ENCODE measurements at places on chromosomes 5 and 9.

DNA sequence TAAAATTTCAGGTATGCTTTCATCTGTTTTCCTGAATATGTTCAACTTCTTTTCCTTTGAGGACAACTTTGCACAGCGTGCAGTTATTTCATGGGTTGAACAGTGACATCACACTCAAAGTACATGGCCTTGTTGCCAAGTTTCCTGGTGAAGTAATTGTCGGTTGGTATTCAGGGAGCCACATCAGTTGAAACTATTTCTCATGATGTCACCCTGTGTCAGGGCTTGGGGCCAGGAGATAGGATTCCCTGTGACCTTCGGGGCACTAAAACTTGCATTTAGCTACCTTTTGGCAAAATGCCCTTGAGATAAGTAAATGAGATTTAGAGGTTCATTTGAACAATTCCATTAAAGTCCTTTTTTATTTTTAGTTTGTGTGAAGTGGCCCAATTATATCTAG lies 383.9 kb downstream of the SH3GL2 start:
- no peak for DNase-seq

DNA sequence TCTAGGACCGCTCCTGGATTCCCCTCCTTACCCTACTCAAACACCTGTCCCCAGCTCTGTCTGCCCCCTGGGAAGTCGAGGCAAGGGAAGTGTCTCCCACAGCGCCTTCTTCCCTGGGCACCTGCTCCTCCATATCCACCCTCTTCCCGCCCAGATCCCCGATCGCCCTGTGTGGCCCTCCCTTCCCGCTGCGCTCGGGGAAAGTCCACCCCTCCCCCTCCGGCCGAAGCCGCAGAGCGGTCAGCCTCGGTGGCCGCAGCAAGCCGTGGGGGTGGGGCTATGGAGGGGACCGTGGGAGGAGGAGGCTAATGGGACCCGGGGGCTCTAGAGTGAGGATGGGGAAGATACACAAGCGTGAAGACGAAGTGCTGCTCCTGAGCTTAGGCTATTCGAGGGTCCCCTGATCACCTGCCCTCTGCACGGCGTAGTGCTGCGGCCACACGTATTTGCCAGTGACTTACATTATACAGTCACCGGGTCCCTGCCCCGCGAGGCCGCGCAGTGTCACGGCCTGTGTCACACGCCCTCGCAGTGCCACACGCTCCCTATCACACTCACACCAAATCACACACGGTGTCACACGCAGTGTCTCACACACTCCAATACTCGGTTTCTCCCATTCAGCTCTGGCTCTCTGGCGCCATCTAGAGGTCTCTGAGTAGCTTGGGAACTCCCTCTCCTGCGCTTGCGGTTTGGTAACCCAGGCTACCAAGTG lies 658 bp upstream of the PCDH1 start:
- peak; percentile 76 for DNase-seq

DNA sequence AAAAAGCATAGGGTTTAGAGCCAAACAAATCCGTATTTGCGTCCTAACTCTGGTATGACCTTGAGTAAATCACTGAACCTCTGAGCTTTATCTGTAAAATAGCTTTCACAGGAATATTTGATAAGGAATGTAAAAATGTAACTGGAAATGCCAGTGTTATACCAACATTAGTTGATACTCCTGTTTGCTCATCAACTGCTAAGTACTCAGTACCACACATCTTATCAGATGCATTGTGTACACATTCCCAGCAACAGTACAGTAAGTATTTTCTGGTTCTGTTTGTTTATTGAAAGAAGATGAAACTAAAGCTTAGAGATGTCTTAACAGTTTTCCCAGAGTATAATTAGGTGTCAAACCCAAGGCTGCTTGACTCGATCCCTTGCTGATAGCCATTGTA lies 21.5 kb downstream of the SNAPC3 start:
- no peak for DNase-seq

GRCh38 chr9:82404881-82405280 lies 416.3 kb downstream of the SPATA31D1 start:
- DNase-seq: no peak

- DNase-seq: no peak
These were observed 1036.4 kb downstream of the EFNA5 start for GRCh38 chr5:106634375-106634774.

- DNase-seq: no peak
These were observed 160.6 kb downstream of the PPP2R2B start for GRCh38 chr5:146717951-146718350.

GRCh38 chr5:151596828-151597539 lies 5.9 kb upstream of the FAT2 start:
- DNase-seq: no peak

Data from activated naive CD4-positive, alpha-beta T cell (primary cell).